ENCODE measurements at places on chromosomes 7 and 10.

DNA sequence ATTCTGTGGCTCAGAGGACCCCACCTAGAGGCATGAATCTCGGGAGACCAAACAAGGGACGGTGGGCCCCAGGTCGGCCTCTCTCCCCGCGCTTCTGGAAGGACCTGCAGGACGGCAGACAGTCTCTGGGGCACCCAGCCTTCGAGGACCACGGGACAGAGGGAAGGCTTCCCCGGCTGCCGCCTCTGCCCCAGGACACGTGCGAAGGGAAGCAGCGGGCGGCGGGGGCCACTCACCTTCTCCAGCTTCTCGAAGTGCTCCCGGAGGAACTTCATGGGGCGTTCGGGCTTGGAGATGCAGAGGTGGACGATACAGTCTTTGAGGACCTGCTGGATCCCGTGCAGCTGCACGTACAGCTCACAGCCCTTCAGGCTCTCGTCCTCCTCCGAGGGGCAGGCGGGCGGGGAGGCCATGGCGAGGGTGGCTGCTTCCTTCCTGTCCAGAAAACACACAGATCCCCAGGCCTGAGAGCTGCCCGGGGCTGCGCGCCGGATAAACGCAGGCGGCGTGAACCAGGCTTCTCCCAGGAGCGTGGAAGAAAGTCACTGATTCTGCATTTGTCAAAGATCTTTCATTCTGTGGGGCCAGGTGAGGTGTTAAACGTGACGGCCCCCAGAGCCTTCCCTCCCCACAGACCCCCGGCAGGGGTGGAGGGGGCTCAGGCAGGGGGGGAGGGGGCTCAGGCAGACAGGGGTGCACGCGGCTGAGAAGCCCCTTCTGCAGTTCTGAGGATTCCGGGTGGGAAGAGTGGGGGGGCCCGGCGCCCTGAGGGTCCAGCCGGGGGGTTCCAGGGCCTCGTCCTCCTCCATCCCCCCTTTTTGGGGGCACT, 15.2 kb upstream of the DNAAF5 start:
- DNase-seq, result no peak

- no peak for DNase-seq
Measured at GRCh38 chr10:16117305-16117695, 257.0 kb upstream of the MINDY3 start.

DNA sequence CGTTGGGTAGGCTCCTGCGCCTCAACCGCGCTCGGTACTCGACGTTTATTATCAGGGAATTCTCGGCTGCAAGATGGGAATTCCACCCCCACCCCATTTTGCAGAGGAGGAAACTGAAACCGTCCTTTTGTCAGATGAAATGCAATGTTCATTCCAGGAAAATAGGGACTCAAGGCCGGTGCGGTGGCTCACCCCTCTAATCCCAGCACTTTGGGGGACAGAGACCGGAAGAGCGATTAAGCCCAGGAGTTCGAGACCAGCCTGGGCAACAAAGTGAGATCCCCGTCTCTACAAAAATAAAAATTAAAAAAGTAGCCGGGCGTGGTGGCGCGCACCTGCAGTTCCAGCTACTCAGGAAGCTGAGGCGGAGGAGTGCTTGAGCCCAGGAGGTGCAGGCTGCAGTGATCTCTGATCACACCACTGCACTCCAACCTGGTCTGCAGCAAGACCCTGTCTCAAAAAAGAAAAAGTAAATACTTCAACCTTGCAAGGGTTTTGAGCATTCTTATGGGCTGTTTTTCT, 720 bp upstream of the RFC2 start:
- no peak for DNase-seq

DNA sequence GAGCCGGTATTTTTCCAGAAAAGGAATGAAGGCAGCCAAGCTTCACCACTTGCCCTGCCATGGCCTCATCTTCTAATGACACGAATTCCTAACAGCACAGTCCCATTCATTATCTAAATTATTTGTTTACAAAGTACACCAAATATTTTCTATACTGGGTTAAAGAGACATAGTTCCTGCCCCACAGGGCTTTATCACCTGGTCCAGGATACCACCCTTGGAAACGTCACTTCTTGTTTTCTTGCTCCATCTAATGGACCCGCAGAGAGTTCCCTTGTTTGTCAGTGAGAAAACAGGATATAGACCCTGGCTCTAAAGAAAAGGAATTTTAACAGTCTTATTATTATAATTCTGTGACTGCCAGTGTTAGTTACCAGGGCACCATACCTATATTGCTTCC, 1165.4 kb downstream of the GATA3 start:
- DNase-seq, result no peak

- peak; percentile 65 for DNase-seq
Measured at GRCh38 chr7:75776295-75776971, 4.4 kb upstream of the CCL26 start.

DNA sequence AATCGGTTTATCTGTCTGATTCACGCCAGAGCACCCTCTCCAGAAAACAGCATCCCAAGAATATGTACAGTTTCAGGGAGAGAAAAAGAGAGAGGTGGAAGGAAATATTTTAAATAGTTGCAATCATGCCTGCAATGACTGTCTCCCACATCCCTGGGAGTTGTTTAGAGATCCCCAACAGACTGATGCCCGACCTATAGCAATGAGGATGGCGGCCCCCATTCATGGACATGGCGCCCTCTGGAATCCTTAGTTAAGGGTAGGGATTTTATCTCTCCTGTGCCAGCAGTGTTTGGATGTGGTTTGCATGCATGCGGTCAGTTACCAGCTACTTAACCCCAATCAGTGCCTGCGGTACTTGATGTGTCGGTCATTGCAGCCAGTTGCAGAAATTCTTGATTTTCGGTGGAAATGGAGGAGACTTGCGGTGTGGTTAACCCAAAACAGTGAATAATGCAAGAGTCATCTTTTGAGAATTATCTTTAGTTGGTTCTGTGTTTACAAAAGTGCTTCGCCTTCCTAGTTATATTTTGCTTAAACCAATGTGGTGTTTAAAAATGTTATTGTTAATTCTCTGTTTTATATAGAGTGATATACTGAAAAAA, 186.0 kb upstream of the TCF7L2 start:
- DNase-seq, result no peak

DNA sequence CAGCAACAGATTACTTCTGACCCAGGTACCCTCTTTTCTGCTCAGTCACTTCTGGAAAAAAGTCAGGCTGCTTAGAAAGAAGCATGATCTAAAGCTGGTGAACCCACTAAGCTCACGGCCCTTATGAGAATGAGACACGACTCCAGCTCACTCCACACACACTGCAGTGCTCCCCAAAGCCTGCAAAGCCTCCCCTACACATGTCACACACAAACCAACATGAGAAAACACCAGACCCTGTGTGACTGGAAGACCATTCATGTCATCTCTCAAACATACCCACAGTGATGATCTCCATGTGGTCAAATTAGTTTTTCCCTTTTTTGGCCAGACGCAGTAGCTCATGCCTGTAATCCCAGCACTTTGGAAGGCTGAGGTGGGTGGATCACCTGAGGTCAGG, 391 bp downstream of the ANKRD61 start:
- DNase-seq, result no peak

DNA sequence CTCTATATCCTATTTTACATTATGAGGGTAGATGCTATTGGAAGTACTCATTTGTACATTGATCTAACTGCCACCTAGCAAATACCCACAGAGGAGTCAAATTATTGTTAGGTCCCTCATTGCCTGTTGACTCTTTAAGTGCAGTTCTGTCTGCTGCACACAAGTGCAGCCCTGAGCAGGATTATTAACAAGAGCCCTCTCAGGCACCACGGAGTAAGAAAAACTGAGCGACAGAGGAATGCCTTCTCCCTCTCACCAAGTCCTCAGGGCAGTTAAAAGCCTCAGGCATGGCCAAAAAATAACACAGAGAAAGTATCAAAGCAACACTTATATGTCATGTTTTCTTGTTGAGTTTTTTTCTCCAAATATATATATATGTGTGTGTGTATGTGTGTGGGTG, 340.0 kb upstream of the NRG3 start:
- no peak for DNase-seq

DNA sequence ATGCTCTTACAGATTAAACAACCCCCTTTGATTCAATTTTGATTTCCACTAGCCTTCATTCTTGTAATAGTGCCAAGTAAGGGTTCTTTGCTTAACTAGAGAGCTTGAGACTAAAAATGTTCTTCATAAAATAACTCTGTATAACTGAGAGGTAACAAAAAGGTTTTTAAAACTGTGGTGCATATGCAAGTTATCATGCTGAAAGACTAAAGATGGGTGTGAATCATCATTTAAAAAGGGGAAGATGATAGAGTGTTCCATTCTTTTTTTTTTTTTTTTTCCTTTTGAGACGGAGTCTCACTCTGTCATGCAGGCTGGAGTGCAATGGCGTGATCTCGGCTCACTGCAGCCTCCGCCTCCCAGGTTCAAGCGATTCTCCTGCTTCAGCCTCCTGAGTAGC, 11.1 kb downstream of the MDFIC start:
- DNase-seq, result no peak

DNA sequence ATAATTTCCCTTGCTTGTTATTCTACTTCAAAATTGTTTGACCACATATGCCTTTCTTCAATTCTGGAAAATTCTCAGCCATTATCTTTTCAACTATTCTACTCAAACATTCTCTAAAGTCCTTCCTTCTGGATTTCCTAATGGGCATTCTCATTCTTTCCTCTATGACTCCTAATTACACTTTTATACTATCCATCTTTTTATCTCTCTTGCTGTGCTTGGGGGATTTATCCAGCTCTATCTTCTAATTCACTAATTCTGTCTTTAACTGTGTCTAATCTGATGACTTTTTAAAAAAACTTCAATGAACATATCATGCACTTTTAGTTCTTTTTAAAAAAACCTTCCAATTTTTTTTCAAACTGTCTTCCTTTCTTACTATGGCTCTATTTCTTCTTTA, 38.4 kb downstream of the C10orf143 start:
- no peak for DNase-seq

- peak; percentile 50 for DNase-seq
Measured at GRCh38 chr7:73844848-73845460, 2.6 kb upstream of the METTL27 start.

GRCh38 chr10:60003651-60004523, 97.5 kb upstream of the CCDC6 start:
- DNase-seq, result no peak

- peak; percentile 26 for DNase-seq
Measured at GRCh38 chr7:148623586-148624282, 33.2 kb downstream of the C7orf33 start.

DNA sequence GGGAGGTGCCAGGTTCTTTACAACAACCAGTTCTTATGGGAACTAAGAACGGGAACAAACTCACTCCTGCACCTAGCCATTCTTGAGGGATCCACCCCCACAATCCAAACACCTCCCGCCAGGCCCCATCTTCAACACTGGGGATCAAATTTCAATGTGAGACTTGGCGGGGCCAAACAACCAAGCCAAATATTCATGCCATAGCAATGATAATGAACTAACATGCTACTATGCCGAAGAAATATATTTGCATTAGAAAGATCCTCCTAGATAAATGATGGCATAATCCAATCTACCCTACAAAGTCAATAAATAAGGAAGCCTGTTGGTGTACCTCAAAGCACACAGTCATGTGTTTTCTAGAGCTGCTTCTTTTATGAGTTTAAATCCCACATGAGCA, 57.6 kb downstream of the CCDC71L start:
- no peak for DNase-seq

GRCh38 chr10:73032536-73032935, 64.1 kb downstream of the P4HA1 start:
- DNase-seq, result no peak

DNA sequence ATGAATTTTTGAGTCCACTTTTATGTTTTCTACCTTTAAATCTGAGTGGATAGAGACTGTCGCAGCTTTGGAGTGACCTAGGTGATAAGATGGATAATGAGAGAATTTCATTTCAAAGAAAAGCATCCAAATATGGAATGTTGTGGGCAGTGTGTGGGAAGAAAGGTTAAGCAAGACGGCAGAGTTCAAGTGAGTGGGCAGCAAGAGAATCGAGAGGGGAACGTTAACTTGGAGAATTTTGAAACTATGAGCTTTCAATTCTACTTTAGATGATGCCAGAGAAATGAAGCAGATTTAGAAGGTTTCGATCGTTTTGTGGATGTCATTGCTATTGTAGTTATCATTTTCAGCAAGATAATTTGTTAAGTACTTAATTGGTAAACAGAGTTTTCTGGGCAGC, 73.0 kb downstream of the XRCC2 start:
- peak; percentile 61 for DNase-seq

- DNase-seq, result no peak
Measured at GRCh38 chr10:124266468-124267230, 152.1 kb downstream of the OAT start.

DNA sequence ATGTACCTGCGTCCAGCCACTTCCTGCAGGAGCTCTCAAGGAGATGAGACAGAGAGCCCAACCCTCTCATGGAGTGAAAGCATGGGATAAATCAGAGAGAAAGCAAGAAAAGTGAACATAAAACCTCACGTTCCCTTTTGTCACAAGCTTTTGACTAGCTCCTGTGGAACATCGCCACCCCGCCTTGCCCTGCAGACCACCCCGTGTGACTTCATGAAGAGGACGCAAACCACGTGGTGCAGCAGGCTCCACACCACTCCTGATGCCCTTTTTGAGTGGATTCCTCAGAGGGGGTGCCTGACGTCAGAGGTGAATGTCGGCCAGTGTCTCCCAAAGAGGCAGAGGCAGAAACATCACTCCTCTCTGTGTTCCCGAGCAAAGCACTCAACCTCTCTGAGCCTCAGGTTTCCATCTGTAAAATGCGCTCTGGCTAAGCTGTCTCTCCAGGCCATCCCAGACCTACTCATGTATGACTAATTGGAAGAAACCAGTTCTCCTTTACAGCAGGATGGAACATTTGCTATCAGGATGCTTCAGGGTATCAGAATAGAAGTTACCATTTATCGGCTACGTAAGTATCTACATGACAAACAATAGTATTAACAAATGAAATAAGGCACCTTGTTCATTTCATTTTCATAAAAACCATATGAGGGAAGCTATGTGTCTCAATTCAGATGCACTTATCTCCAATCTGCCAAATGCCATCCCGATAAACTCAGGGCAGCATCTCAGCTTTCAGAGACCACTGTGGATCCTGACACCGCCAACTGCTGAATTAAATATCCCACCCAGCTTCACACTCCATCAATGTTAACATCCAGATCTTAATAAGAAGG, 5.3 kb downstream of the ZNF488 start:
- no peak for DNase-seq

GRCh38 chr10:5648494-5649457, 17.6 kb downstream of the ASB13 start:
- no peak for DNase-seq

- no peak for DNase-seq
Measured at GRCh38 chr7:158276414-158277218, 311.0 kb downstream of the PTPRN2 start.

GRCh38 chr7:117324960-117325359, 2.1 kb upstream of the WNT2 start:
- DNase-seq, result no peak

DNA sequence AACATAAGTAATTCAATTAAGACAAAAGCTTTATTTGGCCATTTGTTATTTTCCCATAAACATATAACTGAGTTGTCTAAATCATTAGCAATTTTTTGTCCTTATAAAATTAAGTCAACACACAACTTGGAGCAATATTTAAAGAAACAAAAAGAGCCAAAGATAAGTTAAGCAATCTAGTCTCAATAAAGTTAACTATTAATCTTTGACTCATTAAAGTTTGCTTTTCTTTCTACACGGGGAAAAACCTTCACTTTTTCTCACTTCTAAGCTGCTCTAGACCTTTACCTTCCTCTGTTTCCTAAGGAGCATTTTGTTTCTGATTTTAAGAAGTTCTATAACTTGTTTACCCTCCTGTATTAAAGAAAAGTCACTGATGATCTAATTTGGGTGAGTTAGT, 867.1 kb upstream of the PHF14 start:
- DNase-seq, result no peak

- DNase-seq, result no peak
Measured at GRCh38 chr10:61989995-61990760, 88.7 kb downstream of the ARID5B start.
